ENCODE measurements at places on chromosomes 11 and 22. TPM values are rescaled to one million over a fixed set of nuclear protein-coding genes. Genes with fewer than 3 reads are reported as not detected.
A peak's percentile ranks its signal among the peaks of the same experiment; 100 is the strongest.

DNA sequence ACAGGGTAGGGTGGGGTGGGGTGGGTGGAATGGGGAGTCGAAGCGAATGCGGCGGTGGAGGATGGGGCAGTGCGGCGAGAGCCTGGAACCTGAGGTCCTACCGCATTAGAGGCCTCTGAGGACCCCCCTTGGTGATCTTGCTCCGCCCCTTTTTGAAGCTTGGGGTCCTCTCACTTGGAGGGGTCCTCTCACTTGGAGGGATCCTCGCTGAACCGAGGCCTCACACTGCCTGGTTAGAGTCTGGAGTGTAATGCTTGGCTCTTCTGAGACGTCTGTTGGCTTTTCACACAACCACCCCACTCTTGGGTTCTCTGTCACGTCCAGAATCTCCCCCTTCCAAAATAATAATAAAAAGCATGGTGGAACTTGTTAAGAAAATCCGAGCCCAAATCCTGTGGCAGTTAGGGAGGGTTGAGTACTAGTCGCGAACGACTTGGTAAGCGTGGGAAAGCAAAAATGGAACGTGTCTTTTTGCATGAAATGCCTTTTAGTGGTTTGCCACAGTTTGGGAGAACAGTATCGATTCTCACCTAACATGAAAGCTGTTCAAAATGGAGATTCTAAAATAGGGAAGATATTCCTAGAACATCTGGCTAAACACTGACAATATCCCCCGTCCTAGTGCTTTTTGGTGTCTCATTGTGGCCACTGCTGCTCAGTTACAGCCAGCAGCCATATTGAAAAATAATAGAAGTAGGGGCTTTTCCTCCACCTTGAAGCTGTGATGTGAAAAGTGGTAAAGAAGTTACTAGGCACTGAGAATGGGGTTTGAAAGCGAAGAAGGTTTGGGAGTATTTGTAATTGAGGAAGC is 822 bp downstream of the RBX1 start:
- peaks cover 26% of the 10 kb centered on the region for H3K4me1 ChIP-seq
- peaks cover 24% of the 10 kb centered on the region for H3K36me3 ChIP-seq
- H3K27me3 ChIP-seq = peaks cover under 1% of the 10 kb centered on the region
- peak overlapping the region; percentile 98 for H3K27ac ChIP-seq
- no peak for DNase-seq
- H3K4me3 ChIP-seq = peak overlapping the region; percentile 97

DNA sequence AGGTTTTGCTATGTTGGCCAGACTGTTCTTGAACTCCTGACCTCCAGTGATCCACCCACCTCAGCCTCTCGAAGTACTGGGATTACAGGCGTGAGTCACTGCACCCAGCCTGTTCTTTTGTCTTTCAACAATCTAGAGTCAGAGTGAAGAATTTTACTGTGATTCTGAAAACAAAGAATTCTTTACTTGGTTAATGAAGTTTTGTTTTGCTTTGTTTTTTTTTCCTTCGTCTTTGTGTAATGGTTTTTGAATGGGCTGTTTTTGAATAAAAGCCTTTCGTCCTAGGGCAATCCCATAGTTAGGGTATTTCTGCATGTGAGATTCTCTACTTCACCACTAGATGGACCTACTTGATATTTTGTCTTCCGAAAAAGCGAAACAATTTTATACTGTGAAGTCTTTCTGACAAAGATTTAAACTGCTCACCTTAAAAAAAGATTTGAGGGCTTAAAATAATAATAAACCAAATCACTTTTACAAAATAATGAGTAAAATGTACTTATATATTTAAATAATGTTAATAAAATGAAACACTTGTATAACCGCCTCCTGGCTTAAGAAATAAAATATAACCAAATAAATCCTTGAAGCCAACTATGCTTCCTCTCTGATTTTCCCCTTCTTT is 43.4 kb upstream of the SC5D start:
- no peak for DNase-seq
- H3K27ac ChIP-seq = no peak overlapping the region
- H3K36me3 ChIP-seq = peaks cover 4% of the 10 kb centered on the region
- H3K4me1 ChIP-seq = peaks cover 3% of the 10 kb centered on the region

- no peak for DNase-seq
- peaks cover 9% of the 10 kb centered on the region for H3K36me3 ChIP-seq
- no peak overlapping the region for H3K27ac ChIP-seq
- H3K27me3 ChIP-seq = no peaks in the 10 kb centered on the region
- no peaks in the 10 kb centered on the region for H3K4me1 ChIP-seq
- no peak overlapping the region for H3K4me3 ChIP-seq
Measured at GRCh38 chr11:44133335-44133946, 38.0 kb downstream of the EXT2 start.

GRCh38 chr22:29202212-29203192 is 3.2 kb upstream of the EMID1 start:
- H3K36me3 ChIP-seq = no peaks in the 10 kb centered on the region
- peaks cover 23% of the 10 kb centered on the region for H3K4me1 ChIP-seq
- H3K27ac ChIP-seq = peak overlapping the region; percentile 84
- peaks cover 64% of the 10 kb centered on the region for H3K27me3 ChIP-seq
- H3K4me3 ChIP-seq = peak overlapping the region; percentile 68
- DNase-seq = peak; percentile 74

DNA sequence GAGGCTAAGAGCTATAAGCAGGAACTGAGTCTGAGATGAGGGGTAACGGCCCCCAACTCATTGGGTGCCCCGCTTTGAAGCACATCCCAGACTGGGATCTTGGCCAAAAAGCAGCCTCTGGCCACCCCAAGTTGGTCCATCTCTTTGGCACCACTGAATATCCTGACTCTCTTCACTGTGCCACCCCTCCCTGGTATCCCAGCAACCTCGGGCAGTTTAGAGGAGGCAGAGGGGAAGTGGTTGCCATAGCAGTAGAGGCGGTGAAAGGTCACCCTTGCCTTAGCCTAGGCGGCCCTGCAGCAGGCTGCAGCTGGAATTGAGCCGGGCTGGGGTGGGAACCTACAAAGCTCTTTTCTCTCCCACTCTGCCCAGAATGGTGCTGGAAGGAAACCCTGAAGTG is 1.1 kb downstream of the PELI3 start:
- H3K4me1 ChIP-seq = peaks cover 25% of the 10 kb centered on the region
- DNase-seq = no peak
- peak overlapping the region; percentile 92 for H3K4me3 ChIP-seq
- H3K36me3 ChIP-seq = peaks cover 3% of the 10 kb centered on the region
- peak overlapping the region; percentile 56 for H3K27ac ChIP-seq
- H3K27me3 ChIP-seq = peaks cover 3% of the 10 kb centered on the region

- peak overlapping the region; percentile 62 for H3K4me3 ChIP-seq
- peaks cover 42% of the 10 kb centered on the region for H3K4me1 ChIP-seq
- no peaks in the 10 kb centered on the region for H3K27me3 ChIP-seq
- peaks cover 91% of the 10 kb centered on the region for H3K36me3 ChIP-seq
- no peak for DNase-seq
Measured at GRCh38 chr22:35660291-35661127, 12.3 kb downstream of the APOL6 start.

The GAS2L1 gene
- 8.1 TPM for total RNA-seq

The EIF4ENIF1 gene
- 38.6 TPM for total RNA-seq
